Activated T-helper 1 cell treated with anti-CD3 and anti-CD28 coated beads, Interleukin-12 subunit alpha, Interleukin-12 subunit beta, Interleukin-2, Interleukin-4 antibody, amounts not matched to agents 30 ng/mL and 10 ng/mL and 1 ng/mL, durations not matched to agents 14 hours and 24 hours and 36 hours (primary cell): ENCODE measurements at places on chromosomes 7 and 10. TPM values are rescaled to one million over a fixed set of nuclear protein-coding genes. Genes with fewer than 3 reads are reported as not detected.

- no peak for DNase-seq
Measured at GRCh38 chr10:69348816-69349541, 67.7 kb downstream of the TACR2 start.

DNA sequence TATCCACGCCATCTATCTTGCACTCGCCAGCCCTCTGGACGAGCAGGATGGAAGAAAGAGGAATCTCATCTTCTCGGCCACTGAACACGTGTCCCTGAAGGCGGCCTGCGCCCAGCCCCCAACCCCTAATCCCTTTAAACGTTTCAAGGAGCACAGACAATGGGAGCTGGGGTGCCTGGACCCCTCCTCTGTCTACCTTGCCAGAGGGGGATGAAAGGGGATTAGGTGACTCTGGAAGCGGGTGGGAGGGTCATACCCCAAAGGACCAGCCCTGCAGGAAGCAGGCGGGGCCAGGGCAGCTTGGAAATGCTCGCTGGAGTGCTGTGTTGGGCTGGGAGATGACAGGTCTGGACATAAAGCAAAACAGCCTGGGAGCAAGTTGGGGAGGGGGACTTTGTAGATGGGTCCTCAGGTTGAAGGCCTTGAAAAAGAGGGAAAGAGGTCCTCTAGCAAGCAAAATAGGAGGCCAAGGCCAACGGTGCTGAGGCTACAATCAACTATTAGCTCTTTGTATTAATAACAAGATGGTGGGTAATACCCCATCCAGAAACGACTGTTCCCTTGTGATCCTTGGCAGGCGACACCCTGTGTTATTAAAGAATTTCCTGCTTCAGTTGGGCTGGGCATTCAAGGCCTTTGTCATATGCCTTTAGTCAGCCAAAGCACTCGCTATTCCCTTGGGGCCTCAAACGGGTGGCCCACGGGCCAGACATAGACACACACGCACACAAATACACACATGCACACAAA, 126.5 kb upstream of the UNC5B start:
- DNase-seq: no peak

Gene HTR5A
- total RNA-seq: not detected in 2 replicates

Gene CALCR
- not detected in 2 replicates for total RNA-seq

- DNase-seq: no peak
Measured at GRCh38 chr7:150479023-150479716, 28.7 kb downstream of the GIMAP8 start.

Gene EBF3
- not detected in 2 replicates for total RNA-seq

DNA sequence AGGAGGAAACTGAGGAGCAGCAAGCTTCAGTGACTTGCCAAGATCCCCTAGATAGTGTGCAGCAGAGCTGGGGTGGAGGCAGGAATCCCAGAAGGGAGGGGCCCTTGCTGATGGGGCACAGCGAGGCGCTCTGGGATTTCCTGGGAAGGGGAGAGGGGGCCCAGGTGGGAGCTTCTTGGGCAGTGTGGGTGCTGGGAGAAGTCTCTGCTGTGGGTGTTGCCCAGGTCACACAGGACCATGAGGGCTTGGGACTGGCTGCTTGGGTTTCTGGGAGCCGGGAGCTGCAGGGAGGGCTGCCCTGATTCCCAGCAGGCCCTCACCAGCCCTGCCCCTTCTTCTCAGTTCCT, 55.2 kb downstream of the TSPAN15 start:
- no peak for DNase-seq

GRCh38 chr10:102460836-102461186, 9.5 kb upstream of the C10orf95 start:
- no peak for DNase-seq

DNA sequence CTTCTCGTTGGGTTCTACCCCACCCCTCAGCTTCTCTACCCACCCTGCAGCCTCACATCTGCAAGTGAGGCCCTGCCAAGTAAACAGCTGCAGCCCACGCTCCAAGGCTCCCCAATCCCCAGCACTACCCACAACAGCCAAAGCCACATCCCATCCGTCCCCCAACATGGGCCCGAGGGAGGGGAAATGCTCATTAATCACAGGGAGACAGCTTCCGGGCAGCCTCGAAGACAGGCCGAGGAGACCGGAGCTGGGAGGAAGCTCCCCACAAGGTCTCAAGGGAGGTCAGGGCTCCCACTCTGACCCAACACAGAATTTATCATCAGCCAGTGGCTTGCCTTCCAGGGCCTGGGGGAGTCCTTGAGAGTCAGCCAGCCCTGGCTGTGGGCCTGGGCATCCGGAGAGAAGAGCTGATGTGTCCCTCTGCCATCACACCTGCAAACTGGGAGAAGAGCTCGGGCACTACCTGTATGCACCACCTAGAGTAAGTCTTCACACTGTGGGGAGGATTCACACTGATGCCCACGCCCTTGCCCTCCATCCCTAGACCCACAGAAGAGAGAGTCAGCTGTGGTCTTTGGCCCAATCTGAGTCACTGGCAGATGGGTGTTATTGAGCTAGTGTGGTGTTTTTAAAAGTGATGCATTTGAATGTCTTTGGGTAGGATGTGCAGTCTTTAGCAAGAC, 115.5 kb upstream of the ZMIZ1 start:
- no peak for DNase-seq

DNA sequence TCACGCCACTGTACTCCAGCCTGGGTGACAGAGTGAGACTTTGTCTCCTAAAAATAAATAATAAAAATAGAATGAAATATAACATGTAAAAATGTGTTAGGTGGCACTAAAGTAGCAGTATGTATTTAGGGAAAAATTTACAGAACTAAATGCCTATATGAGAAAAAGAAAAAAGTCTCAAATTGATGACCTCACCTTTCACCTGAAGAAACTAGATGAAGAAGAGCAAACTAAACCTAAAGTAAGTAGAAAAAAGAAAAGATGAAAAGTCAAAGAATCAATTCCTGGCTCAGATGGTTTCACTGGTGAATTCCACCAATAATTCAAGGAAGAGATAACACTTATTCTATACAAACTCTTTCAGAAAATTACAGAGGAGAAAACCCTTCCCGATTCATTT, 106.5 kb upstream of the NANOS1 start:
- DNase-seq: no peak

- no peak for DNase-seq
Measured at GRCh38 chr7:17523813-17524739, 225.6 kb downstream of the AHR start.

GRCh38 chr10:127299956-127300689, 103.7 kb upstream of the INSYN2A start:
- DNase-seq: no peak

Gene FXYD4
- total RNA-seq: 0.44 TPM in 1 of 2 replicates, not detected in the other

Gene GGCT
- total RNA-seq: 75.4 and 79.0 TPM in 2 replicates

- no peak for DNase-seq
Measured at GRCh38 chr7:131190146-131190545, 137.5 kb upstream of the MKLN1 start.

DNA sequence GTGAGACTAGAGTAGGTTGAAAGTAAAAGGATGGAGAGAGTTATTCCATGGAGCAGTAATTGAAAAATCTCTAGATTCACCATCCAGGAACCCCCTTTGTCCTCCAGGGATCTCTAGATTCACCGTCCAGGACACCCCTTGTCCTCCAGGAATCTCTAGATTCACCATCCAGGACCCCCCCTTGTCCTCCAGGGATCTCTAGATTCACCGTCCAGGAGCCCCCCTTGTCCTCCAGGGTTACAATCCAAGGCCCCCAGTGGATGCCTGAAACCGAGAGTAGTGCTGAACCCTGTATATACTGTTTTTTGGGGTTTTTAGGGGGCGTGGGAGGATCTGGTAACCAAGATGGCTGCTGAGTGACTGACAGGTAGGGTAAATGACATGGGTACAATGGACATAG, 38.3 kb upstream of the PPP2R2D start:
- no peak for DNase-seq

Gene HOGA1
- total RNA-seq: not detected in 2 replicates

Gene DCLRE1A
- 14.4 and 16.0 TPM in 2 replicates for total RNA-seq

- no peak for DNase-seq
Measured at GRCh38 chr7:132373041-132373440, 203.2 kb downstream of the PLXNA4 start.

Gene ABCB1
- total RNA-seq: 3.3 and 3.6 TPM in 2 replicates

DNA sequence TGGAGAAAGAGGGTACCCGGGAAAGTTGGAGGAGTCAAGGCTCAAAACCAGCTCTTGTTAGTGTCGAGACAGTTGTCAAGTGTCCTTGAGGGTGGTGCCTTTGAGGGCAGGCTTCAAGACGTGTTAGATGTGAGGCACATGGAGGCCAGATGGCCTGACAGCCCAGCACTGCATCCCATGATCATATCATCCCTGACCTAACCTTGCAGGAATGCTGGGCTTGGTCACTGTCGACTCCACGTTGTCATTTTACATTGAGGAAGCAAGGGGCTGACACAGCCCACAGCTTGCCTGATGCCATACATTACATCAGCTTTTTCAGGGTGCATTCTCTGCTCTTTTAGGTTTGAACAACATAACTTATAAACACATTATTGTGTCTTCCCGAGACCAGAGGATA, 114.1 kb downstream of the ABCA13 start:
- DNase-seq: no peak

- DNase-seq: no peak
Measured at GRCh38 chr10:121324678-121325213, 273.5 kb downstream of the FGFR2 start.

- no peak for DNase-seq
Measured at GRCh38 chr7:25235471-25235870, 7.2 kb upstream of the NPVF start.

Gene LRRD1
- total RNA-seq: not detected in 2 replicates

- no peak for DNase-seq
Measured at GRCh38 chr10:78952686-78953085, 116.1 kb upstream of the ZMIZ1 start.
